Uterus (tissue), 4 donors: ENCODE measurements at places on chromosomes 3 and 15. TPM values are rescaled to one million over a fixed set of nuclear protein-coding genes. Genes with fewer than 3 reads are reported as not detected.
A peak's percentile ranks its signal among the peaks of the same experiment; 100 is the strongest.

The PLA2G4E gene
- total RNA-seq = not detected

DNA sequence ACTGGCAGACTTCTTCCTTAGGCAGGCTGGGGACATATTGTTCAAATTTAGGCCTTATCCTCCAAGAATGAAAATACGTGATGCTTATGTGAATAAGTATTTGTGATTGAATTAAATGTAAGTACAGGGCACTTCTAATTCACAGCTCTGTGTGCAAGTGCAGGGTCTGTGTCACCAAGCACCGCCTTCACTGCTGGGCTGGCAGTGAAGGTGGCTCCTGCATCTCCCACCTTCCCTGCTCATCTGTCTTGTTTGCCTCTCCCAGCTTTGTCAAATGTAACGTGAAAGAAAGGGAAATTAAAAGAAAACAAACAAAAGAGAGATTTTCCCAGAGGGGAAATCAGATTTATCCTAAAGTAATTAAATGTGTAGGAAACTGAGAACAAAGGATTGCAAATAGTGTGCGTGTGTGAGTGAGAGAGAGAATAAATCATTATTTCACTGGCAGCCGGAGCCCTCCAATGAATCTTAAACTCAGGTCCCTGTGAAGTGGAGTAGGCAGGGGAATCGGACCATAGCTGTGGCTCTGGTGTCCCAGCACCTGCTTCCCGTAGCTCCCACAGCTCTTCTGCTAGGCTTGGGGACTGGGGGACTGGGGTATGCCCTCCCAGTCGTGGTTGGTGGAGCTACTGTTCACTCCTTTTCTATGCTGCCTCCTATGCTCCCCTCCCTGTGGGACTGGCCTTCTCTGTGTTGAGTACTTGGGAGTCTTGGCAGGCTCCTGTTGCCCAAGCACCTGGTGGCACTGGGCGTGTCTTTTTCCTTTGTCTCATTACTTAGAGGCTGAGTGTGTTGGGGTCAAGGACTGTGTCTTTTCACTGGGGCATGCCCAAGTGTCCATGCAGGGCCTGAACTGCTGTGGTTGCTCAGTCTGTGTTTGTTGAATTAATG lies 222.2 kb downstream of the EPHB1 start:
- H3K27ac ChIP-seq = no peak overlapping the region
- no peak overlapping the region for H3K4me3 ChIP-seq
- H3K4me1 ChIP-seq = no peaks in the 10 kb centered on the region

DNA sequence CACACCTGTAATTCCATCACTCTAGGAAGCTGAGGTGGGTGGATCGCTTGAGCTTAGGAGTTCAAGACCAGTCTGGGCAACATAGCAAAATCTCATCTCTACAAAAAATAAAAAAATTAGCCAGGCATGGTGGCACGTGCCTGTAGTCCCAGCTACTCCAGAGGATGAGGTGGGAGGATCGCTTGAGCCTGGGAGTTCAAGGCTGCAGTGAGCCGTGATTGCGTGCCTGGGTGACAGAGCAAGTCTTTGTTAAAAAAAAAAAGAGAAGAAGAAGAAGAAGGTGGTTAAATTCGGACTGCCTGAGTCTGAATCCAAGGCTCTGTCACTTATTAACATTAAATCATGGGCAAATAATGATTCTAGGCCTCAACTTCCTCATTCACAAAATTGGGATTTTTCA lies 51.0 kb downstream of the EOMES start:
- no peak overlapping the region for H3K4me3 ChIP-seq
- no peaks in the 10 kb centered on the region for H3K4me1 ChIP-seq
- no peaks in the 10 kb centered on the region for H3K27me3 ChIP-seq
- no peaks in the 10 kb centered on the region for H3K36me3 ChIP-seq
- H3K27ac ChIP-seq = no peak overlapping the region
- no peak for DNase-seq

The KIF15 gene
- 0.51 TPM for total RNA-seq

DNA sequence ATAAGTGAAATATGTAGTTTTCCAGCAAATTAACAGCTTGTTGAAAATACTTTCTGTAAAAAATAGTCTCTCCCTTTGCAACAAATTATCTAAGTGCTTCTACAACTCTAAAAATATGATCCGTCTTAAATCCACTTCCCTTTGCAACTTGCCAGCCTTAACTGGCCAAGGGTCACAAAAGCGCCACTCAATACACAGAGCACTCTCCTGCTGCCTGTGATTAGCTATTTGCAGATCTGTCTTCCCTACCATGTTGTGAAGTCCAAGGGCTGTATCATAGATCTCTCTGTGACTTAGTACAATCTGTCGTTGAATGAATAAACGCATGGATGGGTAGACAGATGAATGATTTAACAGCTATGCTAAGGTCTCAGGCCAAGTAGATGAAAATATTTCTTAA lies 76.2 kb downstream of the ITGB5 start:
- no peaks in the 10 kb centered on the region for H3K27me3 ChIP-seq
- no peak for DNase-seq
- H3K4me1 ChIP-seq = peaks cover 5% of the 10 kb centered on the region
- peak overlapping the region; percentile 82 for H3K27ac ChIP-seq
- no peaks in the 10 kb centered on the region for H3K36me3 ChIP-seq
- no peak overlapping the region for H3K4me3 ChIP-seq

The P3H2 gene
- 25.7 TPM for total RNA-seq

The RLBP1 gene
- total RNA-seq = not detected

DNA sequence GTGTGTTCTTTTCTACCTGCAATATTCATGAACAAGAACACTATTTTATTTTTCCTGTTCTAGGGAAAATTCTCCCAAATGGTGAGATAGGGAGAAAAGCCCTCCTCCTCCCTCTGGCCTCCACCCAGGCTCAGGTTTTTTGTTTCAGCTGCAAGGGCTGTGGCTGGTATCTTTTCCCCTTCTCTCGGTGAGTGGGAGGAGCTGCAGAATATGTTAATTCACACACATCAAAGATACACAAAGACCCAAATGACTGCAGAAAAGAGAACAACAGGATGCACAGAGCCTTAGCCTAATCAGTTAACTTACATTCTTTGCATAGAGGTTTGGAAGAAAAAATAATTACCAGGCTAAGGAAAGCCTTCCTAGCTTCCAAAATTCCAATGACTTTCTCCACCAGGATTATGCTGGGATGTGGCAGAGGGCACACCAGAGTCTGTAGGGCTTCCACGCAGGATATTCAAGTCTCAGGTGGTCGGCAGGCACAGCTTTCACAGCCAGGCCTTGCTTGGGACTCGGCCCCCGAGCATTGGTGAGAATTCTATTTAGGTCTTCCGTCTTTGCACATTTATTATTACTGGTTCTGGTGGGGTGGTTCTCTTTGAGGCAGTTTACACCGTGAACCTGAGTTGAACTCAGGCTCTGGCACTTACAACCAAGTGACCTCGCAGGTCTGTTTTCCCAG lies 64.9 kb downstream of the ABHD5 start:
- H3K27ac ChIP-seq = no peak overlapping the region
- H3K36me3 ChIP-seq = no peaks in the 10 kb centered on the region
- no peak for DNase-seq
- no peaks in the 10 kb centered on the region for H3K4me1 ChIP-seq

The APOD gene
- 320 TPM for total RNA-seq

The GOLGA8T gene
- total RNA-seq = not detected

DNA sequence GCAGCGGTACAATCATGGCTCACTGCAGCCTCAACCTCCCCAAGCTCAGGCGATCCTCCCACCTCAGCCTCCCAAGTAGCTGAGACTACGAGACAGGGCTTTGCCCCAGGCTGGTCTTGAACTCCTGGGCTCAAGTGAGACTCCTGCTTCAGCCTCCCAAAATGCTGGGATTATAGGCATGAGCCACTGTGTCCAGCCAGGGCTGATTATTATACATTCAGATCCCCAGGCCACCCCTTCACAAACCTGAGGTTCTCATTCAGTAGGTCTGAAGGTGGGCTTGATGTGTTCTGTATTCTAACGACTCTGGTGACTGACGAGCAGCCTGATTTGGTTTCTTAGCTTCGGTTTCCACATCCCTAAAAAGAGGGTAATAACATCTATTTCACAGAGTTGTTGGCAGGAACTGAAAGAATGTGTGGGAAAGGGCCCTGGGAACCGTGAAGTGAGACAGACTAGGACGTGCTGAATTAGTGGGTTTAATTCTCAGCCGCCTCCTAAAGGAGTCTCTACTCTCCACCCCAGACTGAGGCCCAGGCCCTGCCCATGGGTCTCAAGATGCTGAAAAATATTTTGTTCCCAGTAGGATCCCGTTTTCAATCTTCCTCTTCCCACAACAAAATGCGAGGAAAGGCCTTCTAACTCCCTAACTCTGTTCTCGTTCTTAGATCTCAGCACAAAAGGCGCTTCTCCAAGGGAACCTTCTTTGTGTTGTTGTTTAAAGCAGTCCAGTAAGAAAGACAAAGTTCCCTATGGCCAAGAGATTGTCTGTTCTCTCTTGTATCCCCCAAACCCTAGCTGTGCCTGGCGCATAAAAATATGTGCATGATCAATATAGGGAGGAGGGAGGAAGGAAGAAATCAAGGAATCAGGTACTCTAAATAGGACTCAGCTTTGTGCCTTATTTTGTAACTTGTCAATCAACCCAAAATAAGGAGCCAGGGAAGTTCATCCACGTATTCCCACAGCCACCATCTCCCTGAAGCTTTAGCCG lies 210.0 kb upstream of the TOPAZ1 start:
- H3K27ac ChIP-seq = no peak overlapping the region
- H3K36me3 ChIP-seq = no peaks in the 10 kb centered on the region
- DNase-seq = no peak
- H3K4me1 ChIP-seq = no peaks in the 10 kb centered on the region
- H3K4me3 ChIP-seq = no peak overlapping the region
- no peaks in the 10 kb centered on the region for H3K27me3 ChIP-seq

DNA sequence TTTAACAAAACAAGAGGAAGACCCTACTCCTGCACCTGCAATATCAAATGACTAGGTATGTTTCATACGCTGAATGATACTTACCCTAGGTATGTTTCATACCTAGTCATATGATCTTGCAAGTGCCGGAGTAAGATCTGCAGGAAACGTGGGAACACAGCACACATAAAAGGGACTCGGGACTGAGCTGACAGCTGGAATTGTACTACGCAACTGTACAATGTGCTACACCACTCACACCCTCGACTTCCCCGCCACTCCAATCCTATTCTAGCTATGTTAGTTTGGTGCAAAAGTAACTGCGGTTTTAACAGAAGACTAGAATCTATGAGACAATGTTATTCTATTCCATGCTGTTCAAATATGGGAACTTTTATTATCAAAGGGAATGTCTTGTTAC lies 22.0 kb downstream of the CRBN start:
- H3K27me3 ChIP-seq = no peaks in the 10 kb centered on the region
- H3K27ac ChIP-seq = no peak overlapping the region

DNA sequence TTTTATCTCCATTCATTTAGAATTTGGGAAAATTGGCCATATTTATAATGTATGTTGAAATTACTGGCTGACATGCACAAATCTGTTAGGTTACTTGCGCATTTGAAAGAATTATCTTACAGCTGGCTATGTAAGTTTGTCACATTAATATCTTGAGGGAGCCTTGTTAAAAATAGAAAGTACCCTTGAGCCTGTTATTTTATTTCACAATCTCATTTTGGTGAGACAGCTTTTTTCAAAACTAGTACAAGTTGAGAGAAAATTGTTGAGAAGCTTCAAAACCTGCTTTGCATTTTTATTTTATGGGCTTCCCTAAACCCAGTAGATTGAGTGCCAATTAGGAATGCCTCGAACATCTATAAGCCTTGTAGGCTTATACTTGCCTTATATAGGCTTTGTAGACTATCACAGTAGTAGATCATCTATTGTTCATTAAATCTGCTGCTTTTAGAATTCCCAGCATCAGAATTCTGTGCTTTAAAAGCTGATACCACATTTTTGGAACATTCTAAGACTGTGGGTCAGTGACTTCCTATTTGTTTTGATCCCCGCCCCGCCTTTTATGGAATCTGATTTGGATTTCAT lies 6.3 kb downstream of the IDH3A start:
- H3K36me3 ChIP-seq = no peaks in the 10 kb centered on the region
- no peaks in the 10 kb centered on the region for H3K4me1 ChIP-seq
- DNase-seq = no peak
- H3K4me3 ChIP-seq = no peak overlapping the region
- H3K27ac ChIP-seq = peak overlapping the region; percentile 17

DNA sequence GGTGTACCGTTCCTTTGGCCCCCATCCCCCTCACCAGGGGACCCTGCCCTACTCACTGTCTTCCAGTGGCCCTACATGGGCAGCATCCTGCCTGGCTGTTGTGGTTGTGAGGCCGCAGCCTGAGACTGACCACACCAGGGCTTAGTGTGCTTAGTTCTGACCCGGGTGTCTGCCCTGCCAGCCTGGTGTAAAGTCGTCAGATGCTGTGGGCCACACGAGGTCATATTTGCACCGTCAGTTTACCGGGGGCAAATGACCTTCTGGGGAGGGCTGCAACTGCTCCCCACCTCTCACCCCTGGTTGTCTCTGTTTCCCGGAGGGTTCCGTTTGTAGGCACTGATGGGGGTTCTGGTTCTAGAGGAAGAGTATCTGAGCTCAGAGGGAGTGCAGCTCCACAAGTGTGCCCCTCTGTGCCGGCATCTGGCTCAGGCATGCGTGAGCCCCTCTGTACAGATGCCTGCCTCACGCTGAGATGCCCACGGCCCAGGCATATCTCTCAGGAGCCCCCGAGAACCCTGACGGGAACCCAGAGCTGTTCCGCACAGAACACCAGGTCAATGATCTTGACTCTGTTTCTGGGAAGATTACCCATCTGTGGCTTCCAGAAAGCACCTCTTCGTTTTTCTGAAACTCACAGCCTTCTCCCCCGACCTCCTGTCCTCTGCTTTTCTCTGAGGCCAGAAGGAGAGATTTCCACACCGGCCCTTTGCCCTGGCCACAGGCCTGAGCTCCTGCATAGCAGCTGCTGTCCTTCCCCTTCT lies 19.2 kb downstream of the KLF13 start:
- no peaks in the 10 kb centered on the region for H3K4me1 ChIP-seq
- H3K36me3 ChIP-seq = no peaks in the 10 kb centered on the region
- DNase-seq = no peak
- no peak overlapping the region for H3K27ac ChIP-seq
- H3K27me3 ChIP-seq = no peaks in the 10 kb centered on the region

GRCh38 chr3:65833761-65834505 lies 204.8 kb downstream of the MAGI1 start:
- H3K4me1 ChIP-seq = no peaks in the 10 kb centered on the region
- no peaks in the 10 kb centered on the region for H3K36me3 ChIP-seq
- no peak for DNase-seq
- H3K27ac ChIP-seq = no peak overlapping the region

DNA sequence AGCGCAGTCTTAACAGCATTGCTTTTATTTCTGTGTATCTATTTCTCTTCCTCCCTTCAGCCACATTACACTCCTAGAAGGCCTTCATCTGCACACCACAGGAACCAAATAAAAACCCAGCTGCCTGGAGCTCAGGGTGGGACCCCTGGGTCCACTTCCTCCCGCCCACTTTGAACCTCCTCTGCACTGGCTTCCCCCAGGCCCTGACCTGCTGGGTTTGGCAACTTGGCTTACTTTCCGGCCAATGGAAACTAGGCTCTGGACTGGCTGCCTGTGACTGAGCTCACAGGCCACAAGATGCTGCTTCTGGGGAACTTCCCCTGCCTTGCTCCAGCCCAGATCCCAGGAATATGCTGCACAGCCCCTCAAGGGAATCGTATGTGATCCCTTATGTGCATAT lies 89.8 kb downstream of the SEMA5B start:
- DNase-seq = no peak
- H3K4me1 ChIP-seq = no peaks in the 10 kb centered on the region
- no peaks in the 10 kb centered on the region for H3K36me3 ChIP-seq
- H3K27me3 ChIP-seq = no peaks in the 10 kb centered on the region
